CD4-positive, alpha-beta T cell treated with Interleukin-15 for 4 hours (primary cell): ENCODE measurements at places on chromosomes 5 and 9.

DNA sequence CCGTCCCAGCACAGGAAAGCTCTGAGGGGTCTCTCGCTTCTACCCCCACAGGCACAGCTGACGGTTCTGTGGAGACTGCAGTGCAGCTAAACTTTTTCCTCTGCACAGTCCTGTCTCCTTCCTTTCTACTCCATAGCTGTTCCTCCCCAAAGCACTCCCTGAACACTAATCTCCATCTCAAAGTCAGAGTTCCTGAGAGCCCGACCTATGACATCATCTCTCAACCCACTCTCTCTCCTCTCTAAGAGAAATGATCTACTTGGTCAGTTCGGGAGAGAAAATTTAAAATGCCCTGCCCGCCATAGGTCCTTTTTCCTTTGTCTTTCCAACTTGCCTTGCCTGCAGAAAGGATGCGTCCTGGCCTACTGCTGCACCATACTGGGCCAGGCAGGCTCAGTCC is 90.6 kb downstream of the FANCC start:
- DNase-seq, result no peak

- DNase-seq, result no peak
These were observed 61.0 kb upstream of the DAPK1 start for GRCh38 chr9:87436716-87437115.

DNA sequence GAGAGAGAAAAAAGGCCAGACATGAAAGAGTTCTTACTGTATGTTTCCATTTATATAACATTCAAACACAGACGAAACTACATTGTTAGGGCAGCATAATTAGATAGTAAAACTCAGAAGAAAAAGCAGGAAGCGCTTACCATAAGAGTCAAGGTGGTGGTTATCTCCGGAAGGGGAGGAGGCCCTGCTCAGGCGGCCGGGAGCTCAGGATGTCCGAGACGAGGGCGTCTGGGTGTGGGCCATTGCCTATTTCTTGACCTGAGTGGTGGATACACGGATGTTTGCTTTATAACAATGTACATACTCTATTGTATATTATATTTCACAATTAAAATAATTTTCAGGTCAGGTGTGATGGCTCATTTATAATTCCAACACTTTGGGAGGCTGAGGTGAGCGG is 80.9 kb upstream of the COL5A1 start:
- DNase-seq, result no peak

DNA sequence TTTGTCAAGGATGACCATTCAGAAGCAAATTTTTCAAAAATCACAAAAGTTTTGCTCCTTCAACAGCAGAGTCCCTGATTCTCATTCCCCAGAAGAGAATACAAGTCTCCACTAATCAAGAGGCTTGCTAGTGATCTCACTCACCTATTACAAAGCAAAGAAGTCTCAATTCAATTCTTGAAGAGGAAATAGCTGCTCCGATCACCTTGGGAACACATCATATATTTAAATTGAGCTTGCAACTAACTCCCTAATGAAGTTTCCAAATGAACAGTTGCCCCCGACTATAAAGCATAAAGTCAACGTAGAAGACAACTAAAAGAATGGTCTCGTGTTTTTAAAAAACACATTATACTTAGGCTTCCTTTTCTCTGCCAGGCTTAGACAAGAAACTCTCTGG is 1.6 kb downstream of the LIFR start:
- no peak for DNase-seq

DNA sequence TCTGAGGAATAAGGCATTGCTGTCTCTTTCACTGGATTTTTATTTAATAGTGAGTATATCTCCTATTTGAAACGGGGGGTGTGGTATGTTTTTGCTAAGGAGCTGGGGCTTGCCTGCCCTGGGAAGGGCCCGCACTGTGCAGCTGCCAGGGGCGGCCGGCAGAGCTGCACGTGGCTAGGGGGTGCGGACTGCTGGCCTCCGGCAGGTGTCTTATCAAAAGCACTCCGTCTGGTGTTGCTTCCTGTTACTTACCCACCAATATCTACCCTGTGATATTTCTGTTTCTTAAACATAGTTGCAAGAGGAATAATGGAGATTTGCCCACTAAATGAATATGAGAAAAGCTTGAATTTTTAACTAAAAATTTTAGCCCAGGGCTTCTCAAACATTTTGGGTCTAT is 232.0 kb downstream of the IRX1 start:
- DNase-seq, result no peak

- no peak for DNase-seq
These were observed 65.6 kb downstream of the GNA14 start for GRCh38 chr9:77582525-77582924.

- DNase-seq, result no peak
These were observed 103.2 kb downstream of the NSG2 start for GRCh38 chr5:174148721-174149120.

DNA sequence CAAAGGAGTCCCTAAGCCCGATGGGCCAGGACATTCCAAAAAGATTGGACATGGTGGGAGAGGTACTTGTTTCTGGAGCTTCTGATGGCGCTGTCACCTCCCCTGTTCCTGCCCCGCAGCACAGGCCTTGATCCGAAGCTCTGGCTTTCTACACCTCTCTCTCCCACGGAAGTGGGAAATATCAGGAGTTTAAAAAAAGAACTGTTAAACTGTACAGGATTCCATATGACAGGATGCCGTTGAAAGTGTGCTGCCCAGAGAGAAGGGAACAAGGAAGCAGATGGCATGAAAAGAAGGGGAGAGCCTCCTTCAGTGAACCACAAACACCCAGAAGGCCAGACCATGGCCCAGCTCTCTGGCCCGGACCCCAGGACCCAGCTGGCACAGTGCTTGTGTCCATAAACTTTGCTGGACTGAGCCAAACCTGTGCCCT is 26.8 kb upstream of the SLC2A8 start:
- no peak for DNase-seq

- DNase-seq, result no peak
These were observed 40.7 kb downstream of the SPTAN1 start for GRCh38 chr9:128593039-128593438.

GRCh38 chr9:131312822-131313770 is 23.6 kb downstream of the PLPP7 start:
- DNase-seq, result no peak

GRCh38 chr9:2872250-2872930 is 28.5 kb upstream of the PUM3 start:
- DNase-seq, result no peak

- DNase-seq, result no peak
These were observed 3.0 kb upstream of the SRA1 start for GRCh38 chr5:140560227-140560626.

- DNase-seq, result no peak
These were observed 390.4 kb downstream of the EBF1 start for GRCh38 chr5:158709279-158709678.

DNA sequence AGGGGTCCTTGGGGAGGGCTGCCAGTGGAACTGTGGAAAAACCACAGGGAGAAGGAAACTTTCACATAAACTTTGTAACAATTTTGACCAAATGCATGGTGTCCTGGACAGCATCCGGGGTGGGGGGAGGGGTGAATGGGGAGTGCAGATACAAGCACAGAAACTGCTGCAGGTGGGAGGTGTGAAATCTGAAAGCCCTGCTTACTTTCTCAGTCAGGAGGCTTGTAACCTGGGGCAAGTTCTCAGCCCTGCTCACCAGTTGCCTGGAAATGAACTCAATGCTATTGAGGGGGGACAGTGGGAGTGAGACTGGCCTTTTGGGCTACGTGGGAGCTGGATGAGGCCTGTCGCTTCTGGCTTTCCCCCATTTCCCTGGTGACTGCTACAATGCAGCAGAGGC is 694.5 kb upstream of the ZNF608 start:
- no peak for DNase-seq

DNA sequence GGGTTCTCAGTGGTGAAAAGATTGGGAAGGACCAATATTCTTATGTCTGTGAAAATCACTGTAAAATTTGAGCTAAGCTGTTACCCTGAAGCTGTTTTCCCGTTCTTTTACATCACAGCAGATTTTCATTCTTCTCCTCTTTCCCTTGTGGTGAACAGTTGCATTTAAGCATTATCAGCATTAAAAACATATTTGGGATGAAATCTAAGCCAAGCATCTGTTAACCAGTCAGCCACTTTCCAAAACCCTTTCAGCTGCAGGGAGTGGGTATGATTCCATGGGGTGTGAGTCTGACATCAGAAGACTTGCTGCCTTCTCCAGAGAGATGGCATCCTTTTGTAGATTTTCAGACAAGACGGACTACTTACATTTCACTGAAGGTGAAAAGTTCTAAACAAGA is 97.2 kb downstream of the TRIO start:
- DNase-seq, result no peak

- DNase-seq, result no peak
These were observed 12.9 kb upstream of the MOB3B start for GRCh38 chr9:27542508-27542907.

DNA sequence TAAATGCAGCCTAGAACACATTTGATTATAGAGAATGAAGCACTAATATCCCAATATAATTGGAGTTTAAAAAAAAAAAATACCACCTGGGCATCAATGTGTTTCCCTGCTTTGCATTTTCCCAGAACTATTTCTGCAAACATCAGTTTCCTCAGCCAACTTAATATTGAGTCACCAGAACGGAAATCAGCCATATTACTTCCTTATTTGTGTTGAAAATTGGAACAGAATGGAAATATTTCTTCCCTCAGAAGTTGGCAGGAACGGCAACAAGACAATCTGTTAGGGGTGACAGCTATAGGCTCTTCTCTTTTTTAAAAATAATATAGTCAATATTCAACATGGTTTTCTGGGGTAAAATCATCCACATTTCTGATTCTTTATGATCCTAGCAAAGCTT is 4.0 kb downstream of the MFAP3 start:
- no peak for DNase-seq

DNA sequence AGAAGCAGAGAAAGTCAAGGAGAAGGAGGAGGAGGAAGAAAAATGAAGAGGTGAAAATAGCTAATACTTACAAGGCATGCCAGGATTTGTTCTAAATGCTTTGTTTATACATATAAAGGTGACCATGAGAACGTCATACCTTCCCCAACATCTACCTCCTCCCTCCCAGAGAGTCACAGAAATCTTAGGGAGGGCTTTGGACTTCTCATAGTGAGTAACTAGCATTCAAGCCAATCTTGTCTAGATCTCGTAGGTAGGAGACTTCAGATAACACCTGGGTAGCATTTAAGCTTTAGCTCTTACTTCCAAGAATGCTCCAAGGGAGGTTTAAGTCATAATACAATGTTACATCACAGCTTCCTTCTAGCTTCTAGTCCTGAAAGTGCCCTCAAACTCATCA is 36.5 kb upstream of the GPBP1 start:
- DNase-seq, result no peak
